Stimulated activated CD8-positive, alpha-beta memory T cell treated with anti-CD3 and anti-CD28 coated beads, Interleukin-4, amount 100 ng/mL, for 1 hour (primary cell): ENCODE measurements at places on chromosomes 6 and 20.

DNA sequence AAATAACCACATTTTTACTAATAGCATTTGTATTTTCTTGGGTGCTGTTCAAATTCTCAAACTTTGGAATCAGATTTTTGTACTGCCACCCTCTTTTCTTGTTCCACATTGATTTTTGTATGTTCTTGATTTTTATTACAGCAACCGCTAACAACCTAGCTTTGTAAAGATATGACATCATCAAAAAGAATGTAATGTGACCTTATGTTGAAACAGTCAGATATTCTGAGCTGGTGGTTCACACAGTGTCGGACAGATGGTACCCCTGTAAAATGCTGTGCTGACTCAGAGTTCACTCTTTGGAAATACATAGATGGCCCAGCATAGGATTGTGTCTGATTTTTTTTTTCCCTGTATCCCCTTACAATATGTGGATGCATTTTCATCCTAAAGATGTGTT lies 118.9 kb downstream of the QKI start:
- DNase-seq = no peak

GRCh38 chr6:7763881-7764280 lies 38.0 kb downstream of the BMP6 start:
- DNase-seq = no peak

GRCh38 chr6:140576004-140576555 lies 1201.6 kb upstream of the CITED2 start:
- no peak for DNase-seq

- DNase-seq = no peak
Observed at GRCh38 chr6:166907373-166907841, 48.9 kb downstream of the RNASET2 start.

- no peak for DNase-seq
Observed at GRCh38 chr6:36204068-36204753, 7.7 kb downstream of the BRPF3 start.

DNA sequence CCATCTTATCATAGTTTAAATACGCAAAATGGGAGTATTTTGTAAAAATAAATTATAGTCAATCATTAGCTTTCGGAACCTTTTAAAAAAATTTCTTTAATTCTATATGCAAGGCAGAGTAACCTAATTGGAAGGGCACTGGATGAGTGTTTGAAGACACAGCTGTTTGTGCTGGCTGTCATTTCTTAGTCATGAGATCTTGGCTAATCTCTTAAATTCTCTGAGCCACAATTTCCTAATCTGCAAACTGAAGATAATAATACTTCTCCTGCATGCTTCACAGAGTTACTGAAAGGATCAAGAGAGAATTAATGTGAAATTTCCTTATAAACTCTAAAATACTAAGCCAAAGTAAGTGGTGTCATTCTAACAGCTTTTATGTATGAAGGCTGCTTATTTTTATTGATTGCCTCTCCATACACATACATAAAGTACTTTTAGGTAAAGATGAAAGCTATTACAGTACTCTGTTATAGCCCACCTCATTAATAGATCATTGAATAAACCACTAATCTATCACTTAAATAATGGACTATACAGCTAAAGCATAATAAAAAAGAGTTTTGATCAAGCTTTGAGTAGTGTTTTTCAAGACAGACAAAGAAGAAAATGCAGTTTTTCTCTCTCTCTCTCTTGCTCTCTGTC lies 383.7 kb upstream of the IRAK1BP1 start:
- no peak for DNase-seq

- DNase-seq = no peak
Observed at GRCh38 chr6:85684809-85685171, 42.1 kb upstream of the SYNCRIP start.

DNA sequence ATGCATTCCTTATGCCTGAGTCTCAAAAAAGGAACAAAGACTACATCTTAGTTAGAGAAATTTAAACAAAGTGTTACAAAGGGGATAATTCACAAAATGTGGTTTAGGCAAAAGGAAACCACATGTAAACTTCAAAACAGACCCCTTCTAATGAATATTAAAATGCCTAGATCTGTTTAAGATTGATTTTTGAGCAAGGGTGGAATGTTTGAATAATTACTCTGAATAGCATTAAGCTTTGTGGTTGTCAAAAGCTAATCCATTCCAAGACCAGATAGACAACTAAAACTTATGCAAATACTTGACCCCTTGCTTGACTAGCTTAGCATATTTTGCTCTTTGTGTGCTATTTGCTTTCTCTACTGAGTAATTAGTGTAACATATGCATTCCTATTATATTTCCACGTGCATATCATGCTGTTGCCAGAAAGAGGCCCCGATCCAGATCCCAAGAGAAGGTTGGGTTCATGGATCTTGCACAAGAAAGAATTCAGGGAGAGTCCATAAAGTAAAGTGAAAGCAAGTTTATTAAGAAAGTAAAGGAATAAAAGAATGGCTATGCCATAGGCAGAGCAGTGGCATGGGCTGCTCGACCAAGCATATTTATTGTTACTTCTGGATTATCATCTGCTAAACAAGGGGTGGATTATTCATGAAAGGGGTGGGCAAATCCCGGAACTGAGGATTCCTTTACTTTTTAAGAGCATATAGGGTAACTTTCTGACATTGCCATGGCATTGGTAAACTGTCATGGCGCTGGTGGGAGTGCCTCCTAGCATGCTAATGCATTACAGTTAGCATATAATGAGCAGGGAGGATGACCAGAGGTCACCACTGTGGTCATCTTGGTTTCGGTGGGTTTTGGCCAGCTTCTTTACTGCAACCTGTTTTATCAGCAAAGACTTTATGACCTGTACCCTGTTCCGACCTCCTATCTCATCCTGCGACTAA lies 1193.4 kb upstream of the EYS start:
- DNase-seq = no peak

DNA sequence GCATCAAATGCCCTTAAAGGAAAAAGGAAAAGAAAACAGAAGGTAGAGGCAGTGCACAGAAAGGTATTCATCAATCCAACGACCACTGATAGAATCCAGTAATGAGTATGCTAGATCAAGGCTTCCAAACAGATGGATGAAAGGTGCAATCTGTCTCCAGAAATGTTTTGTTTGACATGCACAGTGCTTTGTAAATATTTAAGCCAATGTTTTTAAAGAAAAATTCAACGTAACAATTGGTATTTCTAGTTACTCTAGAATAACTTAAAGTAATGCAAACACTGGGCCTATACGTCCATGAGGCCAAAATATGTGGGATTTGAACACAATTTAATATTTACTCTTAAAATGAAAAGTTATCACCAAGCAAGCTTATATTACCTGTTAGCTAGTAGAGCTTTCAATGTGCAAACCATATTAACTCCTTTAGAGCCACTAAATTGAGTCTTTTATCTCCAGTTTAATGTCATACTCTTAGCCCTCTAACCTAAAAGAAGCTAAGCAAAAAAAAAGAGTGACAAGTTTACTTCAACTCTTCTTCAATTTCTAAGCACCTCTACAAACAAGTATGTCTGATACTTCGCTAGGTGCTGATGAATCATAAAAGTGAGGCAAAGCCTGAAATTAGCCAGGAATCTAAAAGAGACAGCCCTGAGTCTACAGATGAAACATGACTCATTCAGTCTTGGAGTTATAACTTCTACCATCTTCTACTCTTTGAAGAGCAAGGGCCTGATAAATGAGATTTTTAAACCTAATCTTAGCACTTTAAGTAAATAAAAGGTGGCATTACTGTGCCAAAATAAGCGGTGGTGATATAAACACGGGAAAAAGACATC lies 169.8 kb downstream of the PTPRK start:
- DNase-seq = no peak

GRCh38 chr6:106963544-106963943 lies 11.0 kb downstream of the CD24 start:
- no peak for DNase-seq

GRCh38 chr6:32700391-32701040 lies 34.1 kb upstream of the HLA-DQB1 start:
- DNase-seq = no peak

DNA sequence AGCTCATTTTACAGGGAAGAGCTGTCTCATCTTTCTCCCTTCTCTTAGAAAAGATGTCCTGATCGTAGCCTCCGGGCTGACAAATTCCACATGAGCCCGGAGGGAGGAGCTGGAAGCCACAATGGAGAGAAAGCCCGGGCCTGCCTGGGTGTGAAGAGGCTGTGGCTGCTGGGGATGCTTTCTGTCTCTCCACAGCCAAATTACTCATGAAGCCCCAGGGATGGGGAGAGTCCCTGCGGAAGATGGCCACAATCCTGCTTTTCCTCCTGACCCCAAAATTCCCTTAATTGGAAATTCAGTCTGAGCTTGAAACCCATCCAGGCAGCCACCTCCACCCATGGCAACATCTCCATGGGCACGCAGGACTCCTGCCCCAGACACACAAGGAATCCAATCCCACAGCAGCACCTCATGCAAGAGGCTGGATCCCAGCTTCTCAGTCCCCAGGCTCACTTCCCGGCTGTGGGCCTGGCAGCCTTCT lies 32.4 kb downstream of the JPH2 start:
- no peak for DNase-seq

GRCh38 chr20:59670786-59671492 lies 66.6 kb downstream of the PHACTR3 start:
- DNase-seq = no peak

DNA sequence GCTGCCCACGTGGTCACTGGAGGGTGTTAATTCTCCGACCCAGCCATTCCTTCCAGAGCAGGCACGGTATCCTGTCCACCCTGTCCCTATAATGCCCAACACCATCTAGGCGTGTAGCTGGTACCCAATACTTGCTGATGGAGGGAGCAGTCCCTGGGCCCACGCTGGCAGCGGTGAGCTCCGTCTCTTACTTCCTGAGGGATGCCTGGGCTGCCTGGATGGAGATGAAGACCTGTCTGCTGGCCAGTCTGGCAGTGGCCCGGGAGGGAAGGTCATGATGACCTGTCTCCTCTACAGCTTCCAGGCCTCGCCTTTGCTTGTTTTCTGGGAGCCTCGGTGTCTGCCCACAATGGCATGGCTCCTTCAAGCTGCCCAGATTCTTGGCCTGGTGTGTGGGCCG lies 297.9 kb upstream of the SUPT3H start:
- DNase-seq = no peak

DNA sequence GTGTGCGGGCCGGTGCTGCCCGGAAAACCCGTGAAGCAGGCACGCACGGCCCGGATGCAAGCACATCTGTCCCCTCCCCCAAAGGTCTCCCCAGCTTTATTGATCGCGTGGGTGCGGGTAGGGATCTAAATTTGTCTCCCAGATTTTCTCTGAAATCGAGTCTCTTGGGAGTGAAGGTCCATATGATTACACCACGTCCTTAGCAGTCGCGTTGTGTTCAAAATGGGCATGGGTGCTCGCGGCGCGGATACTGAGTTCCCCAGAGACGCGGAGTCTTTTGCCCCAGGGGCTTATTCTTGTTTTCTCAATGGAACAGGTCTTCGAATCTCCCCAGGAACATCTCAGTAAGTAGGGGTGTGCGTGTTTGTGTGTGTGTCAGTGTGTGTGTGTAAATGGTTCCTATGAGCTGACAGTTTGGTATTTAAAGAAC lies 2.8 kb upstream of the ZNF292 start:
- DNase-seq = no peak

GRCh38 chr6:23478312-23478711 lies 647.7 kb upstream of the NRSN1 start:
- no peak for DNase-seq

GRCh38 chr6:10976571-10976970 lies 67.5 kb downstream of the ELOVL2 start:
- DNase-seq = no peak
